ENCODE measurements at places on chromosomes 3 and 15.

DNA sequence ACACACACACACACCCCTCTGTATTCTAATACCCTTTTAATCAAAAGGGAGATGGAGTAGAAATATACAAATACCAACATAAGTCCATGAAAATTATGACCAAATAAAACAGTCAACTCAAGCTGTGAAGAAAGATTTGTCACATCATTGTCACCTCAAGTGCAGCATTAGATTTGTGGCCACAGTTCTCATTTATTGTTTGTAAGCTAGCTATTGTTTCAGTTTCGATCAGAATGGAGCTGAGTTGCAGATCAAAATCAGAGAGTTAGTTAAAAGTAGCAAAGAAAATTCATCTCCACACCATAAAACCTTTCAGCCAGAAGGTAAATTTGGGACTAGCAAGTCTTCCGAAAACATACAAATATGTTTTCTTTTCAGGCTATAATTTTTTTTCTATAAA is 267.7 kb upstream of the LMCD1 start:
- H3K4me3 ChIP-seq: no peak overlapping the region
- H3K27ac ChIP-seq: no peak overlapping the region
- no peaks in the 10 kb centered on the region for H3K27me3 ChIP-seq
- DNase-seq: no peak
- no peaks in the 10 kb centered on the region for H3K36me3 ChIP-seq

- no peaks in the 10 kb centered on the region for H3K4me1 ChIP-seq
- H3K27me3 ChIP-seq: no peaks in the 10 kb centered on the region
- H3K27ac ChIP-seq: no peak overlapping the region
- no peak overlapping the region for H3K4me3 ChIP-seq
- no peaks in the 10 kb centered on the region for H3K36me3 ChIP-seq
These were observed 1030.8 kb upstream of the CFAP20DC start for GRCh38 chr3:60080648-60081047.

DNA sequence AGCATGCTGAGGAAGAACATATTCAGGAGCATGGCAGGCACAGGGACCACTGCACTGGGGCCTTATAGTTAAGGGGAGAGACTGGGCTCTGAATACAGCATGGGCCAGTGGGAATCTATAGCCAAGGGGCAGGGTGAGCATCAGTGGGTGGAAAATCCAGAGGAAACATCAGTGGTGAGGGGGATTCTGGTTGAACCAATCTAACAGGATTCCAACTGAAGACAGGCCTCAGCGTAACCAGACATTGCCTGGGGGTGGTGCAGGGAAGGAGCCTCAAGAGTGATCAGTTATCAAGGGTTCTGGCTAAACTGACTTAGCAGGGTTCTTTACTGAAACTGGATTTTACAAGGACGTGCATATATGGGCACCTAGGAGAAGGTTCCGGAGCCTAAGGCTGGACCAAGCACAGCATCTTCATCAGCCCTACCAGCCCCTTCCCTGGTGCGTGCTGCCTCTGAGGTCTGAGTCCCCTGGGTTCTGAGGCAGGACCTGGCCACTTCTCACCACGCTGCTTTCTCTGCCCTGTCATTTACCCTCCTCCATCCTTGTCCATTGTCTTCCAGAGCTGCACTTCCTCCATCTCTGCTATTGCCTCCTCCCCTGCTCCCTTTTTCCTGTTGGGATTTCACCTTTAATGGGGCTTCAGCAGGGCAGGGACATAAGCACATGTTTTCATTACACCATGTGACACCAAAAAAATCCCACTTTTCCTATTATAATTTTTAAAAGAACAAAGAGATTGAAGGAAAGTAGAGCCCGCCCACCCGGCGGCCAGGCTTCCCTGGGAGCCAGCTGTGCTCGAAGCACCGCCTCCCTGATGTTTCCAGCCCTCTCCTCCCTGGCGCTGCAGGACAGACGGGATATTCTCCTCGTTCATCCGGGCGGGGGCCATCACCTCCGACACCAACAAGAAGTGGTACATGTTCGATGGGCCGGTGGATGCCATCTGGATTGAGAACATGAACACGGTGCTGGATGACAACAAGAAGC is 52.1 kb downstream of the DNAH1 start:
- H3K36me3 ChIP-seq: peaks cover 30% of the 10 kb centered on the region
- H3K27me3 ChIP-seq: no peaks in the 10 kb centered on the region
- H3K4me1 ChIP-seq: peaks cover 56% of the 10 kb centered on the region
- H3K27ac ChIP-seq: no peak overlapping the region
- H3K4me3 ChIP-seq: no peak overlapping the region
- DNase-seq: peak; percentile 36

- H3K27me3 ChIP-seq: no peaks in the 10 kb centered on the region
- DNase-seq: no peak
- H3K36me3 ChIP-seq: peaks cover 5% of the 10 kb centered on the region
- H3K27ac ChIP-seq: no peak overlapping the region
- no peaks in the 10 kb centered on the region for H3K4me1 ChIP-seq
These were observed 23.2 kb downstream of the RCN2 start for GRCh38 chr15:76954744-76955143.
